ENCODE measurements at places on chromosomes 2 and 18.

- DNase-seq = no peak
These were observed 69.1 kb downstream of the NCAPH start for GRCh38 chr2:96404446-96405373.

- DNase-seq = no peak
These were observed 4.6 kb upstream of the BOK start for GRCh38 chr2:241553981-241554380.

- no peak for DNase-seq
These were observed 28.1 kb downstream of the ARHGAP25 start for GRCh38 chr2:68762665-68763064.

DNA sequence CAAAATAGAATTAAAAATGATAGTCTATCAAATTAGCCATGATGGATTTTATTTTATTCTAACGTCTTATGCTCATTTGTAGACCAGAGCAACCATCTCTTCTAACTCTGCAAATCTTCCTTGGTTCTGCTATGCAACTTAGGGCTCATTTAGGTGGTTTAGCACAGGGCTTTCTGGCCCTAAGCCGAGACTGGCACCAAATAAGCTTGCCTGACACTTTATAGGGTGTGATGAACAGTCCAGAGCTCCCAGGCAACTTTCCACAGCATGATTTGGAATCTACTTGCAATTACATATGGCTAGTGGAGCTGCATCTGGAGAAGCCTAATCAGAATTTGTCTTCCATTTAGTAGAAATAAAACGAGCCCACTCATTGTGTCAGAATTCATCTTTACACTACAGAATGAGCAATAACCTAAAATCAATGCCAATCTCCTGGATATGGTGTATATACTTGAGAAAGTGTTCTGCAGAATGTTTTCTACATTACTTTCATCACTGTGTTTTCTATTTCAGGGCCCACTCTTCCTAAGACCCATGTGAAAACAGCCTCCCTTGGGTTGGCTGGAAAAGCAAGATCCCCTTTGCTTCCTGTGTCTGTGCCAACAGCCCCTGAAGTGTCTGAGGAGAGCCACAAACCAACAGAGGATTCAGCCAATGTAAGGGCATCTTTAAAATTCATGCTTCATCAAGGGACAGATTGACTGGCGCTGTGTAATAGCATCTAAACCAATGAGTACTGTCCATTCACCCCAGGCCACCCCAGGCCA, 698.2 kb downstream of the MBD2 start:
- DNase-seq = no peak

GRCh38 chr2:221267773-221268425, 304.2 kb downstream of the EPHA4 start:
- no peak for DNase-seq

DNA sequence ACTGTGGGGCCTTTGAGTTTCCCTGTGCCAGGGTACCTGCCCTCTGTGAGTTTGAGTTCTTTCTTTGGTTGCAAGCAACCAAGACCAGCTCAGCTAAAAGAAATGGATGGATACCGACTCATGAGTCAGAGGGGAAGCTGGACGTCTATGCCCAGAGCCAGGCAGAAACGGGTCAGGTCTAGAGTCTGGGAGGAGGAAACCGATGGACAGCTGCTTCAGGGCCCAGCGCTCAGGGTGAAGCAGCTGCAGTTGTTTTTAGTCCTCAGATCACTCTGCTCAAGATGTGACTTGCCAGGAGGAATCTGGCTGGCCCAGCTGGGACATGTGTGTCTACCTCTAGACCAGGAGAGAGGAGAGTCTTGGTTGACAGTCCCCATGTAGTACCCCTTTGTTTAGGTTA, 10.1 kb upstream of the TYMS start:
- DNase-seq = no peak

DNA sequence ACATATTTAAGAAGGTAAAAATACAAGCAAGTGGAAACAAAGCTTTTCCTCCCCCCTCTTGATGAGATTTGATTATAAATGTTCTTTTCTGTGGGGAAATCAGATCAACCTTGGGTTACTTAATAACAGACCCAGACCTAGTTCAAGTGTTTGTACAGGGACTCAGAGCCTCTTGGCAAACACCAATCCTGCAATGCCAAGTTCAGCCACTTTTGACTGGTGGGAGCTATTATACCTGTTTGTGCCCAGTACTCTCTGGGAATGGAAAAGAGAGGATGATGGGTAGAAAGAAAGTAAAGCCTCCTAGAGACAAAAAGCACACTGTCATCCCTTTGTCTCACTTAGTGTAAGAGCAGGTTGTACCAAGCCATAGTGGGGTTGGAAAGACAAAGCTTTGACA, 63.8 kb upstream of the EPHA4 start:
- DNase-seq = peak; percentile 6
